NCI-H1436 (cell line): ENCODE measurements at places on chromosomes 4 and X.

DNA sequence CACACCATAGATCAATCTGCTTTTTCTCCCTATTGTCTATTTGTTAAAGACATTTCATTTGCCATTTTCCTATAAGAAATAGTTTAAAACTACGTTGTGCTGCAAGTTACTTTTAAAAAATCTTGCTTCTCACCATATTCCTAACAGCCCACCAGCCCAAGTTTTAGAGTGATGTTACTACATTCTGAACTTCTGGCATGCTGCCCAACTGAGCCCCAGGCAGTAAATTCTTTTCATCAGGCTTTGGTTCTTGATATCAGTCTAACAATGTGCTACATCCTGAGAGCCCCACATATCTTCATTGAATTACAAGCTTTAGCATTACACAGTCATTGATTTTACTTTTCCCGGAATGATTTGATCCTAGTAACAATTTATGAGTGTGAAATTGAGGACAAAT is 283.8 kb upstream of the IL1RAPL1 start:
- no peak for DNase-seq

DNA sequence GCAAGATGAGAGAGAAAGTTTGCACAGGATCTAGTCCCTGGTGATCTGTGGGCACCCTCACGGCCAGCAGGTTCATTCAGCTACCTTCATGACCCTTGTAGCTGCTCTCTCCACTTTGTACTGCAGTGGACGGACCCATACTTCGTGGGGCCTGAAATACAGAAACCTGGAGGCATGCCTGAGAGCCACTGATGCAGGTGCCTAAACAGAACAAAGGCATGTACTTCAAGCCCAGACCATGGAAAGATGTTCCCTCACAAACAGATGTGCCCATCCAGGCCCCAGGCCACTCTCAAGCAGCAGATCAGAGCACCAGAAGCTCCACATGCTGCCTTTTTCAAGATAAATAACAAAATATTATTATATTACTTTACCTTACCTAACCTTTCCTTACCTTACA is 1629.0 kb downstream of the ARAP2 start:
- no peak for DNase-seq

- no peak for DNase-seq
Observed at GRCh38 chr4:126611900-126612299, 1020.9 kb upstream of the INTU start.

- no peak for DNase-seq
Observed at GRCh38 chrX:13452283-13452682, 117.1 kb upstream of the EGFL6 start.

DNA sequence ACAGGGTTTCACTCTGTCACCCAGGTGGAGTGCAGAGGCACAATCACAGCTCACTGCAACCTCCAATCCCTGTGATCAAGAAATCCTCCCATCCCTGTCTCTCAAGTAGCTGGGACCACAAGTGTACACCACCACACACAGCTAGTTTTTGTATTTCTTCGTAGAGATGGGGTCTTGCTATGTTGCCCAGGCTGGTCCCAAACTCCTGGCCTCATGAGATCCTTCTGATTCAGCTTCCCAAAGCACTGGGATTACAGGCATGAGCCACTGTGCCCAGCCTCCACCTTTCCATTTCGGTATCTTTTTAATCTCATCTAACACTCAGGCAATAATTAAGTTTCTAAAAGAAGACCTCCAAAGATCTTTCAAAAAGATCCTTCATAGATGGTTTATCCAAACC is 22.9 kb downstream of the ADGRA3 start:
- DNase-seq = no peak

DNA sequence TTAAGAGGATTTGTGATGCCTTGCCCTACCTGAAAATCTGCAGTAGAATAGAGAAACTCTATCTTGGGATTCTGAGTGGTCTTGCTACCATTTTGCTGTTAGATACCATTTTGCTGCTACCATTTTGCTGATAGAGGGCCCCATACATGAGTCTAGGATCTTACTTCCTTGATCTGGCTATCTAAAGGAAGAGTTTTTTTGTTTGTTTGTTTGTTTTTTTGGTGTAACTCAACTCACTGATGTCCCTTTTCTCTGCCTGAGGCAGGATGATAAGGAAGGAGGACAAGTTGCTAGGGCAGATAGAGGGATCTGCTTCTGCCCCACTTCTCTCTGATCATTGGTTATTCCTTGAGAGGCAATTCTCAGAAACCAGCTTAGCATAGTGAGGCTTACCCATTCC is 31.0 kb downstream of the XK start:
- DNase-seq = no peak

DNA sequence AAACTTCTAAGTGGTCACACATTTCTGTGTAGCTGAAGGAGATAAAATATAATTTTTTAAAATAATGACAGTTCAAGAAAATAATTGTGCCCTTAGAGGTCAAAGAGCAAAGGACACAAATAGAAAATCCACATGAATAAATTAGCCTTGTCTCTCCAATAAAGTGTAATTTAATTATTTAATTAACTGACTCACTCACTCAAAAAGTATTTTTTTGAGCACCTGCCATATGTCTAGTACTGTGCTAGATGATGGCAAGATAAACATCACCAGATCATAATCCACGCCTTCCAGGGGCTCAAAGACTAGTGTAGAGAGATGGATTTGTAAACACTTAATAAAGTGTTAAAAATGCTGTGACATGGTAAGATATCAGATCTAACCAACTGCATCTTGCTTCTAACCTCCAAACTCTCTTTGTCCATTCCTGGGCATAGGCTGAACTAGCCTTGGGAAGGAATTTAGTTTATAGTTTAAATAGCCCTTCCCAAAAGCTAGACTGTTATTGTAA is 112.5 kb downstream of the SCLT1 start:
- no peak for DNase-seq

DNA sequence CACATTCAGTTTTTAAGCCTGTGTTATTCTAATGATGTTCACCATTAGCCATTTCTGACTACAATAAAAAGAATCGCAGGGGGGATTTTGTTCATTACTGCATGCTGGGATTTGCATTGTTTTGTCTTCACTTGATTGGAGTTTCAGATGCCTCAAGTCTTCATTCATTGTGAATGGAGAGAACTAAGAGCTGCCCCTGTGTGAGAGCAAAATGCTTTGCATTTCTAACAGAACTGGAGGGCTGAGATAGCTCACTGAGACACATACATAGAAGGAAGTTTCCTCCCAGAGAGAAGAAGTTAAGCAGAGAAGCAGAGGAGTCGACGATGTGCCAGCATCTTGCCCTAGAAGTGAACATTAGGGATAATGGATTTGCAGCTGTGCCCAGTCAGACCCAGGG is 113.5 kb upstream of the GATB start:
- DNase-seq = no peak

- DNase-seq = no peak
Observed at GRCh38 chr4:41538017-41538733, at the start of gene LIMCH1. LIMCH1 (plus strand) TSS chr4:41538157; CDS start chr4:41605996, 67,839 bp downstream.

DNA sequence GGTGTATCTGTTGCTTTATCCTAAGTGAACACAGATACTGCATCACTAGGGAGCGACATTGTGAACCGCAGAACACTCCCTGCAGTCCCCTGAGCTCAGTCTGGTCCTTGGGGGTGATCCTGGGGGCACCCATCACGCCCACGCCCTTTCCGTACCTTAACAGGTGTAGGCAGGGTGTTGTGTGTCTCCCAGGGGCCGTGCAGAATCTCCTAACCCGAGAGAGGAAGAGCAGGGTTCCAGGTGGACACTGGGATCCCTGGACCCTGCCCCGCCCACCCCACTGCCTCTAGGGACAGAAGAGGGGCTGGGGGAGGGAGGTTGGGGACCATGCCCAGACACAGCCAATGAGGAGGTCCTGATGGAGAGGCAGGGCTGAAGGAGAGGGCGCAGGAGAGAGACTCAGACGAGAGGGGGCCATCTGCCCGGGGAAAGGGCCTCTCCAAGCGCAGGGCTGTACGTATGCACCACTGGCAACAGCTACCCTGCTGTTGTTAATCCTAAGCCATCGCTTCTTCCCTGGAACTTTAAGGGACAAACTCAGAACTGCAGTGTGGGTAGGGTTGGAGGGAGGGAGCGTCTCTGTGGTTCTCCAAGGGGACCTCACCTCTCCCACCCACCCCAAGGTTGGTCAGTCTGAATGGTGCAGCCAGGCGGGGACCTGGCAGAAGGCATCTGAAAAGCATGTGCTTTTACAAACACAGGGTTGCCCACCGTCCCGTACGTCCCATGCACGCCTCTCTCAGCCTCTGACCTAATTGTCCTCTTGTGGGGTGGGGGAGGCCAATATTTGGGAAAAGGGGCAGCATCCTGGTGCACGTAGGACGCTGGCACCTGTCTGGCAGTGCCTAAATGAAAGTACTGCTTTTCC is 2.5 kb downstream of the P2RY8 start:
- DNase-seq = no peak

DNA sequence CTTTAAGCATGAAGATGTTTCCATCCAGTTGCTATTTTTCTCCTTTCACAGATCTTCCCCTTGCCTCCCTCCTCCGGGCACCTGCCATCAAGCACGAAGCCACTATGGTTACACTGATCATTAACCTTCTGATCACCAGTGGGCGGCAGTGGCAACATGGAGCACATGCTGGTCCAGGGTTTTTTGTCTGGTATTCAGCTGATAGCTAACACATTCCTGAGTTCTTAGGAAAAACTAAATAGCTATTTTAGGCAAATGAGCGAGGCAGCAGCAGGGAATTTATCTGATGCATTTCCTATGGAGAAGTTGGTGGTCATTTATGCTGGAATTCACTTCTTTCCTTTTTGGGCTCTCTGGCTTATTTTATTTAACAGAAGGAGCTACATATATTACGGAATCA is 22.9 kb downstream of the SHISA3 start:
- no peak for DNase-seq

GRCh38 chr4:96969455-96969854 is 1129.6 kb downstream of the PDHA2 start:
- no peak for DNase-seq

DNA sequence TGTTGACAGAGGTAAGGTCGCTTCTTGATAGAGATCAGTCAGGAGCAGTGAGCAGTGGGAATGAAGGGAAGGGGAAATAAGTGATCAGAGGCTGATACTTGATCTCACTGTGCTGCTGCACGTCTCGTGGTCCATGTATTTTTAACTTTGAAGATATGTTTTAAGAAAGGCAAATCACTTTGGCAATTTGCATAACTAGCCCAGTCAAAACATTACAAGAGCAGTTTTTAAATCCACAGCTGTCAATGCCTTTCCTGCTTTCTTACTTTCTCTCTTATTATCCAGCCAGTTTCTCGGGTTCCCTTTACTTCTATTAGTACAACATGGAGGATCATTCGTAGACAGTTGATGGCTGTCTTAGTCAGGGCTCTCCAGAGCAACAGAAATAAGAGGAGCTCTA is 472.8 kb downstream of the TMA16 start:
- DNase-seq = no peak

DNA sequence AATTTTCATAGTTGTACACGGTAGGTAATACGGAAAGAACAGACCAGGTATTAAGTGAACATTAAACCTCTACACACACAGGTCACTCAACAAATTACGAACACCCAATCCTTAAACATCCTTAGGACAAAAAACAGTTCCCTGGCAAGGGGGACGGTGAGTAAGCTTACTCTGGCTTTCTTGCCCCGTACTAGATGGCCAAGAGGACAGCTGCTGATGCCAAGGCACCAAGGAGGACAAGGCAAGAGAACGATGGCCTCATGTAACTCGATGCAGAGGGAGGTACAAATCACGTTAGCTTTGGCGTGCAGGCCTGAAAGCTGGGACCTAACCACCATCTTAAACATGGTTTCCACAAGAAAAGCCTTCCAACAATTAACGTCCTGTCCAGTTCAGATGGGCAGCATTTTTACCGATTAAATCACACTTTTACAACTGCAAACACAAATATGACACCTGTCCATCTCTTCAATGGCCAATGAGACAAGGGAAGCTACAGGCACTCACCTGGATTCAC is 23.7 kb downstream of the FAT1 start:
- no peak for DNase-seq

DNA sequence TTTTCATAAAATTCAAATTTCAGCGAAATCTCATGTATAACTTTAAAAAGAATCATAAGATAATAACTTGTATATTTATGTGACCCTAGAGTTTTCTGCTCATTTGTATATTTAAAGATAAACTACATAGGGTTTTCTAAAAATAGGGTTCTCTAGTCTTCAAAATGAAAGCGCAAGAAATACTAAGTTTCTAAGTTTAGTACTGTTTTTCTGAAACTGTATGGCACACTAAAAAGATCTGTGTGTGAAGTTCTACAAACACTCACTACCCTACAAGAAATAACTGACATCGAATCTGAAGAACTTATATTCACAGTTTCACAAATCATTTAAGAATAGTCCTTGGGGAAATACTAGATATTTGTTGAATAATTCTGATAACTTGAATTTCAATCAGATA is 38.7 kb upstream of the NDST4 start:
- no peak for DNase-seq

- no peak for DNase-seq
Observed at GRCh38 chrX:104195489-104196084, 29.3 kb downstream of the FAM199X start.

- DNase-seq = no peak
Observed at GRCh38 chr4:85591406-85592098, 116.6 kb downstream of the ARHGAP24 start.

- no peak for DNase-seq
Observed at GRCh38 chrX:44459501-44459900, 83.2 kb downstream of the FUNDC1 start.
